ENCODE measurements at places on chromosomes 1 and 21. TPM values are rescaled to one million over a fixed set of nuclear protein-coding genes. Genes with fewer than 3 reads are reported as not detected.

Gene PIK3C2B
- total RNA-seq = 0.53 TPM

Gene BRDT
- total RNA-seq = not detected

Gene C1QB
- not detected for total RNA-seq

Gene OR2AK2
- not detected for total RNA-seq

Gene USP25
- total RNA-seq = 34.7 TPM

Gene KCNJ9
- total RNA-seq = 0.71 TPM

Gene EPHB2
- total RNA-seq = 47.3 TPM

Measured in myometrial cell (primary cell).